ENCODE measurements at places on chromosomes 11 and 22.

DNA sequence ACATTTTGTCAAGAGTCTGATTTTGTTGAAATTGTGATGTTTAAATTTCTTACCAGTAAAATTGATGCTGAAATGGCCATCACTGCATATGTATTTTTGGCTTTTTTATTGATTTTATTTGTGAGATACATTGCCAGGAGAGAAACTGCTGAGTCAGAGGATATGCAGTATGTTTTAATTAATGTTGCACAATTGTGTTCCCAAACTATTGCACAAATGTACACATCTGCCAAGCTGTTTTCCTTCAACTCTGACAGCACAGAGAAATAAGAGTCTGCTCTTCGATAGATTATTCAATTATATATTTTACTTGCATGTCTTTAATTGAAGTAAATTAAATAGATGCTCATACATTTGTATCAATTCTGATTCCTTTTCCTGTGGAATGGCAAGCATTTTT is 640.2 kb upstream of the LUZP2 start:
- DNase-seq, result no peak

GRCh38 chr11:94011478-94011877 is 9.7 kb upstream of the HEPHL1 start:
- DNase-seq, result no peak

DNA sequence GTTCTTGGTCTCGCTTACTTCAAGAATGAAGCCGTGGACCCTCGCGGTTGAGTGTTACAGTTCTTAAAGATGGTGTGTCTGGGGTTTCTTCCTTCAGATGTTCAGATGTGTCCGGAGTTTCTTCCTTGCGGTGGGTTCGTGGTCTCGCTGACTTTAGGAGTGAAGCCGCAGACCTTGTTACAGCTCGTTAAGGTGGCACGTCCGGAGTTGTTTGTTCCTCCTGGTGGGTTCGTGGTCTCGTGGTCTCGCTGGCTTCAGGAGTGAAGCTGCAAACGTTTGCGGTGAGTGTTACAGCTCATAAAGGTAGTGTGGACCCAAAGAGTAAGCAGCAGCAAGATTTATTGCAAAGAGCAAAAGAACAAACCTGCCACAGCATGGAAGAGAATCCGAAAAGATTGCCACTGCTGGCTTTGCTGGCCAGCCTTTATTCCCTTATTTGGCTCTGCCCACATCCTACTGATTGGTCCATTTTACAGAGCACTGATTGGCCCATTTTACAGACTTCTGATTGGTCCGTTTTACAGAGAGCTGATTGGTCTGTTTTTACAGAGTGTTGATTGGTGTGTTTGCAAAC is 27.1 kb upstream of the NXPE2 start:
- DNase-seq, result no peak

DNA sequence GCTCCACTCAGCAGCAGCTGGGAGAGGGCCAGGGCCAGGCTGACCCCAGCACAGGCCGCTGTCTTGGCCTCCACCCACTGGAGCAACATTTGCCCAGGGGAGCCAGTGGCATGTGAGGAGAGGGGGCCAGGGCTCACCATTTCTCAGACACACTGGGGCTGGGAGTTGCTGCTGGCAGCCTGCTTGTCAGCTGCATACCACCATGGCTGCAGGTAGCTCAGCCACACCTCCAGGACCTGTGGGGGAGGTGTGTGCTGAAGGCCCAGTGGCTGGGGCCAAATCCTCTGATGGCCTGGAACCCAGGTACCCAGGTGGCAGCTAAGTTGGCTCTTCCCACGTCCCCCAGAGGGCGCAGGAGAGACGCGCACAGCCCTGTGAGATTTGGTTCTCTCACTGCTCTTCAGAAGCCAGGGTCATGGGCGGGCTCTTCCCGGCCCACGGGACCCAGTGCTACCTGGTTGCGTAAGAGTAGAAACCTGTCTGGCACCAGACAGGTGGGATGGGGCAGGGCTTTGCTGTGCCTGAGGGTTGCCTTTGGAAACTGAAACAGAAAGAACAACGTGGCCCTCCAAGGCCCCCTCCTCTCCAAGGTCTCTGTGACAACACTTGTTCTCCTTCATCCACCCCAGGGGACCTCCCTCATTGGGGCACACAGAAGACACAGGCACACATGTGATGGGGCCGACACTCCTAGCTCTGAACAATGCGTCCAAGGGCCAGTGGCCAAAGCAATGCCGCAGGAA is 98.8 kb downstream of the MED15 start:
- peak; percentile 26 for DNase-seq

GRCh38 chr11:61921446-61921845 is 4.1 kb upstream of the RAB3IL1 start:
- DNase-seq, result no peak

DNA sequence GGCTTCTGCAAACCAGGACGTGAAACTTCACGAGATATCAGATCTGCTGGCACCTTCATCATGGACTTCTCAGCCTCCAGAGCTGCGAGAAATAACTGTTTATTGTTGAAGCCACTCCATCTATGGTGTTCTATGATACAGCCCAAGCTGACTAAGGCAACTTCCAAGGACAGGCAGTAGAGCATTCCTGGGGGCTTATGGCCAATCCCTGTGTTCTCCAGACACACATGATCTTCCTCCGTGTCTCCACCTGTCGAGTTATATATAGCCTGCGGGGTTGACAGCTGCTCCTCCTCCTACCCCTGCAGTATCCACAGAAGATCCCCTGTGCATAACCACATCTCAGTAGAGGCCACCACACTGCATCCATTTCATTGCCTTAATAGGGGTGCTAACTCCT is 11.0 kb downstream of the TP53AIP1 start:
- DNase-seq, result no peak

GRCh38 chr22:20629401-20629800 is 122.0 kb downstream of the MED15 start:
- DNase-seq, result no peak

- no peak for DNase-seq
Observed at GRCh38 chr11:76226626-76227025, 20.3 kb upstream of the WNT11 start.

- no peak for DNase-seq
Observed at GRCh38 chr11:20963596-20963995, 294.2 kb downstream of the NELL1 start.

DNA sequence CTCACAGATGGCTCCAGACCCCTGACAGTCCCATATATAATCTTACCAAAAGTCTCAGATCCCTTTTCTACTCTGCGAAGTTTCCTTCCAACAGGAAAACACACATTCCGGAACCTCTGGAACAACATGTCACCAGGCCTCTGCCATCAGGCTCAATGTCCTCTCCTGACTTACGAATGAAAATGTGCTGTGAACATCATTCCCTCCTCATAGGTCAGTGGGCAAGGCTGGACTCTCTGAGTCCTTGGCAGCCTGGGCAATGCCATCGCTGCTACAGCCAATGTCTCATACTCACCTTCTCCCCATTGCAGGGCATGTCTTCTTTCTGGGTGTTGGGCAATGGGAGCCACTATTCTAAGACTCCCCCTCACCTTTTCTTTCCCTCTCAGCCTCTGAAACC is 1.7 kb upstream of the HPX start:
- DNase-seq, result no peak

Data from stimulated activated CD4-positive, alpha-beta T cell treated with anti-CD3 and anti-CD28 coated beads, Interleukin-15, amount 100 ng/mL, for 1 hour (primary cell).